ENCODE measurements at places on chromosomes 1 and 21.
A peak's percentile ranks its signal among the peaks of the same experiment; 100 is the strongest.

DNA sequence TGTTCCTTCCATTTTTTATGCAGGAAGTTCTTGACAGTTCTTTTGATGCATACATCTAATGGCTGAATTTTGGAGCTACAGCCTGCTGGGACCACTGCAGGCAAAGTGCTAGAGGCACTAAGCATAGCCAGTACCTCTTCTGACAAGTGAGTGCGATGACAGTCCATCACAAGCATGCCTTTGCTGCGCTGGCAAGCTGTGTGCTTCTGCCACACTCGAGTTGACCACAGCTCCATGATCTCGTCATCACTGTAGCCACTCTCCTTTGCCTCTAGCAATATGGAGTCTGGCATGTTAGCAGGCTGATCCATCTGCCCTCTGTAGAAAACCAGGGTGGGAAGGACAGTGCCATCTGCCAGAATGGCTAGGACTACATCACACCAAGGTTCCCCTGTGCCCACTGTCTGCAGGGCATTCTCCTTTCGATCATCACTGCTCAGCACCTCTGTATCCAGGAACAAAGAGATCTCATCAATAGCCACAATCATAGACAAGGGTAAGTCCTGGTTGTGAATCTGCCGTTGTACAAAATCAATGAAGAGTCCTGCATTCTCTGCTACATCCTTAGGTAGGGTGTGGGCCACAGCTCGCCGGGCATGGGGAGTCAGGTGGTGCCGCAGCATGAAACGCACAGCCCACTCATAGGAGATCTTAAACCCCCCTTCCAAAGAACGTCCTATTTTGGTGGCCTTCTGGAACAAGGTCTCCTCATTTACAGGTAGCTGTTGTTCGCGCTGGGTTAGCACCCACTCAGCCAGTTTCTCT lies 6.0 kb downstream of the PSMB4 start:
- H3K4me1 ChIP-seq = peaks cover 11% of the 10 kb centered on the region
- peak overlapping the region; percentile 78 for H3K27ac ChIP-seq
- no peak for DNase-seq
- no peak overlapping the region for H3K4me3 ChIP-seq
- no peaks in the 10 kb centered on the region for H3K36me3 ChIP-seq

DNA sequence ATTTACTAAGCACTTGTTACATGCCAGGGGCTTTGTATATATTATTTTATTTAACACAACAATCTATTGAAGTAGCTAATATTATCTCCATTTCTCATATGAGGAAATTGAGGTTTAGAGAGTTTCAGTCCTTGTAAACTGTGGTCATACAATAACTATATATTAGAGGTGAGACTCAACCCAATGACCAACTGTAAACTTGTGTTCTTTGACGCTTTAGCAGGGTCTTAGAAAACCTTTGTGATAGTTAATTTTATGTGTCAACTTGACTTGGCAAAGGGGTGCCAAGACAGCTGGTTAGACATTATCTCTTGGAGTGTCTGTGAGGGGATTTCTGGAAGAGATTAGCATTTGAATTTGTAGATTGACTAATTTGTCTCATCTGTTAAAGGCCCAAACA lies 252.4 kb upstream of the B3GALT2 start:
- H3K27ac ChIP-seq = no peak overlapping the region
- no peaks in the 10 kb centered on the region for H3K36me3 ChIP-seq
- H3K4me1 ChIP-seq = no peaks in the 10 kb centered on the region
- no peaks in the 10 kb centered on the region for H3K27me3 ChIP-seq
- DNase-seq = no peak
- no peak overlapping the region for H3K4me3 ChIP-seq

GRCh38 chr1:156754219-156754618 lies 2.7 kb upstream of the HDGF start:
- H3K27ac ChIP-seq = no peak overlapping the region
- H3K4me3 ChIP-seq = no peak overlapping the region
- H3K27me3 ChIP-seq = no peaks in the 10 kb centered on the region
- H3K4me1 ChIP-seq = no peaks in the 10 kb centered on the region
- no peaks in the 10 kb centered on the region for H3K36me3 ChIP-seq

DNA sequence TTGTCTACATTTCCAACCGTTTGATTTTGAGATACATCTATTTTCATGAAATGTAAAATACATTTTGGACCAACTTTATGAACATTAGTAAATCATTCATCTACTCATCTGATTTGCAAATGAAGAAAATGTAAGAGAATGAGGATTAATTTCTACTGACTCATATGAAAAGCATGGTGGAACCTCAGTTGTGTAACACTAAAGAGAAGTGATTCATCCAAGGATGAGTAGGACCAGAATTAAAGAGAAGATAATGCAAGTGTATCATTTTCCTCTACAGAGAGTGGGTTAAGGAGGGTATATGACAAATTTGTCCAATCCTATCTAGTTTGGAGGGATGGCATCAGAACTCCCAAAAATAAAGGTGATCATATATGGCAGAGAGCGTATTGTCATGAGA lies 1967.6 kb downstream of the MRPL39 start:
- no peaks in the 10 kb centered on the region for H3K4me1 ChIP-seq
- DNase-seq = no peak
- H3K4me3 ChIP-seq = no peak overlapping the region
- H3K36me3 ChIP-seq = no peaks in the 10 kb centered on the region
- no peak overlapping the region for H3K27ac ChIP-seq

- no peaks in the 10 kb centered on the region for H3K36me3 ChIP-seq
- no peak overlapping the region for H3K4me3 ChIP-seq
- no peaks in the 10 kb centered on the region for H3K4me1 ChIP-seq
- no peak for DNase-seq
Observed at GRCh38 chr1:111732718-111733117, 6.5 kb downstream of the INKA2 start.

- H3K27me3 ChIP-seq = no peaks in the 10 kb centered on the region
- H3K27ac ChIP-seq = no peak overlapping the region
- H3K4me1 ChIP-seq = no peaks in the 10 kb centered on the region
- no peaks in the 10 kb centered on the region for H3K36me3 ChIP-seq
- DNase-seq = no peak
- no peak overlapping the region for H3K4me3 ChIP-seq
Observed at GRCh38 chr1:226845624-226846023, 24.8 kb upstream of the PSEN2 start.

DNA sequence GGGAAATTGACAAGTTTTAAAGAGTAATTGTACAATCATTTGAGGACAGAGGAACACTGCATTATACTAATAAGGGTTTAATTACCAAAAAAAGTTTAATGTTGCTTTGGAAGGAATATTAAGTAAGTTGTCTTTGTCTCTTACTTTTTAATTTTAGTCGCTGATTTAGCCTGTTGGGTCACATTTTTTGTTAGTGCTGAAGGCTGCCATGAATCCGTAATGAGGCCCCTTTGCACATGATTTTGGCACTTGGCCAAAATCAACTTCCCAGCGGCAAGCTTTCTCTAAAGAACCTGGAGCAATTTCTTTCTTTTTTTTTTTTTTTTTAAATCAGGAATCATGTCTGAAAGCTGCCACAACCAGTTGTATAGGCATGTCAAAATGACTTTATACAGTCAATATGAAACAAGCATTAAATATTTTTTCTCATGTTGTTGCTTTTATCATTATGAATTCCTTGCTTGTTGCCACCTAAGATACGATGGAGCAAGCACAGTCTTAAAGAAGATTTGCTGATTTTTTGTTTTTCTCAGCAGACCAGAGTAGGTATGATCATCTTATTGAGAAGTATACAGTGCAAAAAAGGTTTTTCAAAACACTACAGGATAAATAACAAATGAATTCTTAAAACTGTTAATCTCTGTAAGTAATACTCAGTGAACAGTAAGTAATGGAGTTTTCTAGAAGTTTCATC lies 690.4 kb downstream of the USP25 start:
- peak; percentile 59 for DNase-seq
- no peaks in the 10 kb centered on the region for H3K27me3 ChIP-seq
- H3K4me1 ChIP-seq = no peaks in the 10 kb centered on the region
- H3K27ac ChIP-seq = peak overlapping the region; percentile 83
- H3K36me3 ChIP-seq = no peaks in the 10 kb centered on the region

DNA sequence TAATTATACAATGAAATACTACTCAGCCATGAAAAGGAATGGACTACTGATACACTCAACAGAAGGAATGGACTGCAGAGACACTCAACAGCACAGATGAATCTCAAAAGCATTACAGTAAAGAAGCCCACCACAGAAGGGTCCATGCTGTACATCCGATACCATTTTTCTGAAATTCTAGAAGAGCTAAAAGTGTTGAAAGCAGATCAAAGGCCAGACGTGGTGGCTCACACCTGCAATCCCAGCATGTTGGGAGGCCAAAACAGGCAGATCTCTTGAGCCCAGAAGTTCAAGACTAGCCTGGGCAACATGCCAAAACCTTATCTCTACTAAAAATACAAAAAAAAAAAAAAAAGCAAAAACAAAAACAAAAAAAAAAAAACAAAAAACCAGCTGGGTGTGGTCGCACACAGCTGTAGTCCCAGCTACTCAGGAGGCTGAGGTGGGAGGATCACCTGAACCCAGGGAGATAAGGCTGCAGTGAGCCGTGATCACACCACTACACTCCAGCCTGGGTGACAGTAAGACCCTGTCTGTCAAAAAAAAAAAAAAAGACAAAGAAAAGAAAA lies 15.5 kb downstream of the PPP1R15B start:
- no peak overlapping the region for H3K27ac ChIP-seq
- peaks cover 4% of the 10 kb centered on the region for H3K4me1 ChIP-seq
- H3K36me3 ChIP-seq = no peaks in the 10 kb centered on the region
- H3K27me3 ChIP-seq = no peaks in the 10 kb centered on the region
- no peak for DNase-seq

GRCh38 chr1:32716312-32717148 lies 14.0 kb upstream of the SYNC start:
- H3K36me3 ChIP-seq = no peaks in the 10 kb centered on the region
- H3K4me1 ChIP-seq = no peaks in the 10 kb centered on the region
- no peak for DNase-seq
- no peak overlapping the region for H3K27ac ChIP-seq
- H3K4me3 ChIP-seq = no peak overlapping the region

- H3K36me3 ChIP-seq = no peaks in the 10 kb centered on the region
- DNase-seq = no peak
- no peak overlapping the region for H3K4me3 ChIP-seq
- no peaks in the 10 kb centered on the region for H3K27me3 ChIP-seq
- H3K27ac ChIP-seq = no peak overlapping the region
Observed at GRCh38 chr1:240687820-240688219, 75.9 kb upstream of the GREM2 start.

DNA sequence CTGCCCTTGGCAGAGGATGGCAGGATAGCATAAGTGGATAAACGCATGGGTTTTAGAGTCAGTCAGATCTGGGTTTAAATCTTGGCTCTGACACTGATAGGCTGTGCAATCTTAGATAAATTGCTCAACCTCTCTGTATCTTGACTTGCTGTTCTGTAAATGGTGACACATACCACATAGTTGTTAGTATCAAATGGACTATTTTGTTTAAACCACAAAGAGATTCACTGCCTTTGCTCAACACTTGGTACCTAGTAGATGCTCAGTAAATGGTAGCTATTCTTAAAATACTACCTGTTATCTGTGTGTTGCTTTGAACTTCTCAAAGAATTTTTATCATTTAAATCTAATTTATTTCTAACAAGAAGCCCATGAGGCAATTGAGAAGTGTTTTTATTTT lies 39.5 kb upstream of the A3GALT2 start:
- no peaks in the 10 kb centered on the region for H3K4me1 ChIP-seq
- no peaks in the 10 kb centered on the region for H3K27me3 ChIP-seq
- no peaks in the 10 kb centered on the region for H3K36me3 ChIP-seq
- no peak overlapping the region for H3K4me3 ChIP-seq
- H3K27ac ChIP-seq = no peak overlapping the region

DNA sequence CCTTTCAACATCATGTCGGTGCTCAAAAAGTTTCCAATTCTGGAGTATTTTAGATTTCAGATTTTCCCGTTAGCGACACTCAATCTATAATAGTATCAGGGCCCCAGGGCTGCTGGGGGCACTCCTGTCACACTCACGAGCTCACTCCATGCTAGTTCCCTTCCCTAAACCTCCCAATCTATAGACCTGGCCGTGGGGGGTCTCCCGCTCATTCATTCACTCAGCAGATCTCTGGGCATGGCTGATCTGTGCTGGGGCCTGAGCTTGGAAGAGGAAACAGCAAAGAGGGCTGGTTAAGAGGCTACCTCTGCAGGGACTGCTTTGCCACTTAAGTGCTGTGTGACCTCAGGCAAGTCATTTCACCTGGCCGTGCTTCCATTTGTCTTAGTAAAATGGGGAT lies 46.8 kb upstream of the LAPTM5 start:
- no peak overlapping the region for H3K4me3 ChIP-seq
- no peaks in the 10 kb centered on the region for H3K27me3 ChIP-seq
- DNase-seq = no peak
- H3K36me3 ChIP-seq = no peaks in the 10 kb centered on the region

DNA sequence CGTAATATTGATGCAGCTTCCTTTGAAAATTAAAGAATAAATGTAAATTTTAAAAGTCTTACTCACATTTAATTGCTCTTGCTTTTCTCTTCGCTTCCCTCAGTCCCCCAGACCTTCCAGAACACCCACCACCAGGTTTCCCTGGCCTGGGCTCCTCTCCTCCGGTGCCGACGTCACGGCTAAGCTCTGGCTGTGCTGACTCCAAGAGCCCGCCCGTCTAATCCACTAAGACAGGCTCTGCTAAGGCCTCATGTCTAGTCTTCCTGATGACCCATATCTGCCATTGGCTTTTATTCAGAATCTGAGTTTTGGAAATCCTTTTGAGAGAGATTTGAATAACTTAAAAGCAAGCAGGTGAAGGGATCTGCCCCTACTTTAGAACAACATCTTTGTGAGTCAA lies 53.9 kb upstream of the NADK start:
- no peak overlapping the region for H3K27ac ChIP-seq
- H3K4me1 ChIP-seq = peaks cover 55% of the 10 kb centered on the region
- H3K36me3 ChIP-seq = peaks cover 29% of the 10 kb centered on the region
- no peaks in the 10 kb centered on the region for H3K27me3 ChIP-seq
- DNase-seq = no peak

DNA sequence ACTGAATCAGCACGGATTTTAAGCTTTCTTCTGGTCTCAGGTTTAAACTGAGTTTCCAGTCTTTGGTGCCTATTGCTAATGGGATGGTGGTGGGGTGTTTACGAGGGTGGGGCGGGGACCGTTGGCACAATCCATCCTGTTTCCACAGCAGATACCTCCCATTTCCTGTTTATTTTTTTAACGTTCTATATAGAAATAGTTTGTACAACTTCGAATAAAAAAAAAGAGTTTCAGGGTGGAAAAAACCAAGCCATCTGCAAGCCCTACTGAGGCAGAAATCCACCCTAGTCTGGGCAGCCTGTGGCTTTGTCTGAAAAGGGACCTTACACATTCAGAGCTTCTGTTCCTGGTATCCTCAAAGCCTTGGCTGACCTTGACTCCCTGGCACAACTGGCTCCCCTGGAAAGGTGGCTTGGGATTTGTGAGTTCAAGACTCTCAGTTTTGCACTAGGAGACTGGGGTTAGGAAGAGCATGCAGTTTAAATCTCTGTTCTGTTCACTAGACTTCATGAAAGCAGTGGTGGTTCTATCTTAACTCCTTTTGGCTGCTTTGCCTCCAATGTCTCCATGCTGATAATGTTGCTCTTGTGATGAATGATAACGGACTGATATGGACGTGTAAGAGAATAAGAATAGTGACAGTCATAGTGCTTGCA lies 46.7 kb downstream of the VANGL2 start:
- no peak overlapping the region for H3K4me3 ChIP-seq
- H3K27me3 ChIP-seq = no peaks in the 10 kb centered on the region
- DNase-seq = no peak
- H3K27ac ChIP-seq = no peak overlapping the region

GRCh38 chr1:55990007-55990406 lies 589.4 kb downstream of the PLPP3 start:
- no peaks in the 10 kb centered on the region for H3K36me3 ChIP-seq
- H3K4me1 ChIP-seq = no peaks in the 10 kb centered on the region
- H3K27ac ChIP-seq = no peak overlapping the region
- no peaks in the 10 kb centered on the region for H3K27me3 ChIP-seq
- no peak for DNase-seq
